ENCODE measurements at places on chromosomes 1 and 21. TPM values are rescaled to one million over a fixed set of nuclear protein-coding genes. Genes with fewer than 3 reads are reported as not detected.
A peak's percentile ranks its signal among the peaks of the same experiment; 100 is the strongest.

TMEM200B gene
- not detected for total RNA-seq

MNDA gene
- 0.20 TPM for total RNA-seq

DNA sequence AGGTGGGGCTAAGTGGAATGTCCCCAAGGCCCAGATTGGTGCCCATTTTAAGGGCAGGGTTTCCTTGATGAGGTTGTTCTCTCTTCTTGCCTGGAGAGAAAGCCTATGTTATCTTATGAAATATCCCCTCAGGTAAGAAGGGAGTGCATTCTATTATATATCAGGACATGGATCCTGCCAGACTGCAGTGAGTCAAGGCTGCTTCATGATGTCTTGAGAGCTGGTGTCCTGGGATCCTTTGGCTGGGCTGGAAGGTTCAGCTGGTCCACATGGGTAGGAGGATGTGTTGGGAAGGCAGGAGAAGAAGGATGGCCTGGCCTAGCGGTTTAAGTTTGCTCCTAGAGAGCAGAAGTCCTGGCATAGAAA, 207.6 kb downstream of the ROR1 start:
- DNase-seq: no peak
- H3K27ac ChIP-seq: no peak overlapping the region
- H3K36me3 ChIP-seq: no peaks in the 10 kb centered on the region
- no peaks in the 10 kb centered on the region for H3K4me1 ChIP-seq
- no peak overlapping the region for H3K4me3 ChIP-seq

DNA sequence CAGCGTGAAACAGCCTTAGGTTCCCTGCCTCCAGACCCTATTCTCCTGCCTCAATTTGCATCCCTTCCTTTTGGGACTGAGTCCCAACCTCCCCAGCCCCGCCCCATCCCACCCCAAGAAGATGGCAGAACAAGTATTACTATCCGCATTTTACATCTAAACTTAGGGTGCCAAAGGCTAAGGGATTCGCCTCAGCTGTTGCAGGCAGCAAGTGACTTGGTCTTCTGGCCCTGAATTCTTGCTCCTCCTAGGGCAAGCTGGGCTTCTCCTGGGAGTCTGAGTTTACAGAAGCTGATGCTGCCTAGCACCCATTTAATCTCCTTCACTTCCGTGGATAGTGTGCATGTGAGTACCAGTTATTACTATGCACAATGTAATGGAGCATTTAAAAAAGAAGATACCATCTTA, 161.3 kb upstream of the NR5A2 start:
- DNase-seq: no peak
- H3K27me3 ChIP-seq: no peaks in the 10 kb centered on the region
- no peak overlapping the region for H3K4me3 ChIP-seq
- no peak overlapping the region for H3K27ac ChIP-seq

GRCh38 chr1:166470014-166470413, 303.2 kb upstream of the FAM78B start:
- H3K4me1 ChIP-seq: no peaks in the 10 kb centered on the region
- H3K27ac ChIP-seq: no peak overlapping the region
- no peak overlapping the region for H3K4me3 ChIP-seq
- no peaks in the 10 kb centered on the region for H3K27me3 ChIP-seq

- no peak overlapping the region for H3K27ac ChIP-seq
- DNase-seq: no peak
- H3K36me3 ChIP-seq: no peaks in the 10 kb centered on the region
- H3K4me1 ChIP-seq: peaks cover 2% of the 10 kb centered on the region
- H3K4me3 ChIP-seq: peak overlapping the region; percentile 64
These were observed 918 bp upstream of the RASAL2 start for GRCh38 chr1:178092878-178093493.

DNA sequence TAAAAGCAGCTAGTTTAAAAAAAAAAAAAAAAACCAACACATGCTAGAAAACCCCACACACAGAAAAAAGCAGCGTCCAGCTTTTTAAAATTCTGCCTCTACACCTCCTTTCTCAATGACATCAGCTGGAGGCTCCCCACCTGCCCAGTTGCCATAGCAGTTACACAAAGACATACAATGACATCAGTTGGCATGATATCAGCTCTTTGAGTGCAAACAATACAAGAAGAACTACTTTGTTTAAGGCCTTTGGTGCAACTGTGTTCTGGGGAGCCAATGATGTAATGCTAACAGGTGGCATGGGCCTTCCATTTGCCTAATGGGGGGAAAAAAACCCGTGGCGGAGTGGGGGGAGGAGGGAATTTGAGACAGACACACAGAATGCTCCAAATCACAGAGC, 32.9 kb downstream of the DUSP10 start:
- peaks cover 17% of the 10 kb centered on the region for H3K36me3 ChIP-seq
- peak overlapping the region; percentile 77 for H3K27ac ChIP-seq
- H3K4me1 ChIP-seq: peaks cover 30% of the 10 kb centered on the region
- no peak overlapping the region for H3K4me3 ChIP-seq

DNA sequence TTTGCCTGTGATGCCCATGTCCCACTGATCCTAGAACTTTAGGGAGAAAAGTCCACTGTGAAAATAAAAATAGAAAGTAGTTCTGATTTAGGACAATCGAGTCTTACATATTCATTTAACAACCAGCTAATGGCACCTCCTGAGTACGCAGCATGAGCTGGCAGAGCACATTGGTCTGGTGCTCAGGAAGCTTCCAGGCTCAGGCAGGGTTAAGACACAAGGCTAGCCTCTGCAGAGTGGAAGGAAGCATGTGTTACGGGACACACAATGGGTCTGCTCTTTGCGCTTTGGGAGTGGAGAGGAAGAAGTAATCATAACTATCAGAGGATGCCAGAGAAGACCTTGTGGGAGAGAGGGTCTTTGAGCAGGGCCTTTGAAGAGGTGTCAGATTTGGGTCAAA, 4.2 kb upstream of the KLHDC8A start:
- peaks cover 23% of the 10 kb centered on the region for H3K27me3 ChIP-seq
- no peak overlapping the region for H3K4me3 ChIP-seq
- no peak for DNase-seq
- no peaks in the 10 kb centered on the region for H3K36me3 ChIP-seq
- no peaks in the 10 kb centered on the region for H3K4me1 ChIP-seq

DNA sequence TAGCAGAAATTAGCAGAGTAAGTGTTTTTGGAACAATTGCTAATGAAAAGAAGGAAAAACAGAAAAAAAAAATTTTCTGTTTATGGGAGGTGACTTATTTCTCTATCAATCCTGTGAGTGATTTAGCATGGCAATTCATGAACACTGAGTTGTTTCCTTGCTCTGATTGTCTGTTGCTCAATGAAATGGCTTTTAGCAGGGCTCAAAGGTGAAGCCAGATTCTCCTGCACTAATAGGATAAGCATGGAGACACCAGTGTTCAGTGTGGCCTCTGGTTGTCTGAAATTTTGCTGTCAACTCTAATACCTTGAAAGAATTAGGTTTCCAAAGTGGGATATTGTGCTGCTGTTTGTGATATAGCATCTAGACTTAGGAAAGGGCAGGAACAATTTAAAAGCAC, 15.8 kb downstream of the TRIM45 start:
- no peak overlapping the region for H3K27ac ChIP-seq
- H3K36me3 ChIP-seq: no peaks in the 10 kb centered on the region
- no peak overlapping the region for H3K4me3 ChIP-seq
- no peak for DNase-seq
- H3K27me3 ChIP-seq: no peaks in the 10 kb centered on the region
- H3K4me1 ChIP-seq: no peaks in the 10 kb centered on the region

GRCh38 chr1:3029481-3029961, 8.3 kb downstream of the ACTRT2 start:
- H3K27me3 ChIP-seq: peaks cover 52% of the 10 kb centered on the region
- H3K27ac ChIP-seq: no peak overlapping the region
- peak; percentile 3 for DNase-seq
- H3K4me3 ChIP-seq: no peak overlapping the region
- H3K4me1 ChIP-seq: peaks cover 16% of the 10 kb centered on the region
- no peaks in the 10 kb centered on the region for H3K36me3 ChIP-seq

DNA sequence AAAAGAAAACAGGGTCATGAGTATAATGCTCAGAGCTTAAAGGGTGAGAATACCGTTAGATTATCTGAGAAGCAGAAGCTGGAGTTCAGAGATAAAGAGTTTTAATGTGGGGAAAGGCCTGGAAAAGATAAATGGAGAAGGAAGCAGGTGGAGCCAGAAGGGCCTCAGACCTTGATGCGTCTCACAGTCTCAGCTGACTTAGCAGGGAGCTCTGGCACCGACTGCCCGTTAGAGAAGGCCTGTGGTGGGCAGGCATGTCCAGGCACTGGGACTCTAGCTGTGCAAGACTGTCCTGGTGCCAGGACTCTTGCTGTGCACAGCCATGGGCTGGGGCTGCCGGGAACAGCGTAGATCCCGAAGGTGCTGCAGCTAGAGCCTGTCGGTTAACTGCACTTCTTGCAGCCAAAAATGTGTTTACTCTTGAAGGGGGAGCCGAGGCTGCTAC, 3.8 kb upstream of the SLAMF9 start:
- H3K27ac ChIP-seq: no peak overlapping the region
- H3K4me3 ChIP-seq: no peak overlapping the region
- H3K4me1 ChIP-seq: no peaks in the 10 kb centered on the region
- no peaks in the 10 kb centered on the region for H3K27me3 ChIP-seq
- no peaks in the 10 kb centered on the region for H3K36me3 ChIP-seq

DNA sequence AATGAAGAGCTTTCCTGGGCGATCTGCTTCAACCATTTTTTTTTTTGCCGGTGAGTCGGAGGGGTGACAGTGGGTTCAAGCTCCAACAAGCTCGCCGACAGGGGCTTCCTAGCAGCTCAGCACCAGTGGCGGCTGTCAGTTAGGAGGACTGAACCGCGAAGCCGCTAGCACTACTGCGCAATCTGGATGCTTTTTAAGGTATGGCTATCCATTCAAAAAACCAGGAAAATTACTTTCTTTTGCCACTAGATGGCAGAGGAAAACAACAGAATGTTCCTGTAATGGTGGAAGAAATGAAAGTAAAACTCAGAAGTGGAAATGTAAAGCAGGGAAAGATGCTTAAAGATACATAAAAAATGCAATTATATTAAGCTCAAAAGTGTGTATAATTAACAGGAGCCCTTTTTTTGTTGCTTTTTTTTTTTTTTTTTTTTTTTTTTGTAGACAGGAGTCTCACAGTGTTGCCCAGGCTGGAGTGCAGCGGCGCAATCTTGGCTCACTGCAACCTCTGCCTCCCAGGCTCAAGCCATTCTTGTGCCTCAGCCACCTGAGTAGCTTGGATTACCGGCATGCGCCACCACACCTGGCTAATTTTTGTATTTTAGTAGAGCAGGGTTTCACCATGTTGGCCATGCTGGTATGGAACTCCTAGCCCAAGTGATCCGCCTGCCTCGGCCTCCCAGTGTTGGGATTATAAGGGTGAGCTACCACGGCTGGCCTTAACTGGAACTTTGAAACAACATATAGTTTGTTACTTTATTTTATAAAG, 8.5 kb downstream of the KYAT3 start:
- DNase-seq: peak; percentile 35
- H3K4me3 ChIP-seq: peak overlapping the region; percentile 2
- H3K27ac ChIP-seq: peak overlapping the region; percentile 49
- H3K27me3 ChIP-seq: no peaks in the 10 kb centered on the region

DNA sequence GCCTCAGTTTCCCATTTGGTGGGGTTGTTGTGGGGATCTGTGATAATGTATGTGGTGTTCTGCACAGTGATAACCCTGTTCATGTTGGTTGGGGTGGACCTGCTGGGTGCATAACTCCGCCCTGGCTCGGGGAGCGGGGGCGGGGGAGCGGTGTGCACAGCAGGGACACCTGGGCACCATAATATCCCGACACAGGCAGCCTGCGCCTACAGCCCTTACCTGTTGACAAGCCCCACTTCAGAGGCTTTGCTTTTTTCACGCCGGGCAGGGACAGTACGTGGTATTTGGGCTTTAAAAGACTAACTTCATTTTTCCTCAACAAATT, 48.0 kb upstream of the ACOT11 start:
- no peaks in the 10 kb centered on the region for H3K4me1 ChIP-seq
- peaks cover 56% of the 10 kb centered on the region for H3K27me3 ChIP-seq
- H3K27ac ChIP-seq: no peak overlapping the region
- H3K36me3 ChIP-seq: no peaks in the 10 kb centered on the region
- no peak for DNase-seq
- H3K4me3 ChIP-seq: no peak overlapping the region

- H3K36me3 ChIP-seq: no peaks in the 10 kb centered on the region
- H3K4me3 ChIP-seq: peak overlapping the region; percentile 5
- no peak for DNase-seq
- H3K27ac ChIP-seq: no peak overlapping the region
- H3K4me1 ChIP-seq: no peaks in the 10 kb centered on the region
These were observed 19.9 kb upstream of the SAMD11 start for GRCh38 chr1:903721-904271.

- no peak overlapping the region for H3K4me3 ChIP-seq
- peaks cover 1% of the 10 kb centered on the region for H3K4me1 ChIP-seq
- H3K27me3 ChIP-seq: no peaks in the 10 kb centered on the region
- no peaks in the 10 kb centered on the region for H3K36me3 ChIP-seq
These were observed 227.2 kb downstream of the SLC45A1 start for GRCh38 chr1:8545078-8545477.

DNA sequence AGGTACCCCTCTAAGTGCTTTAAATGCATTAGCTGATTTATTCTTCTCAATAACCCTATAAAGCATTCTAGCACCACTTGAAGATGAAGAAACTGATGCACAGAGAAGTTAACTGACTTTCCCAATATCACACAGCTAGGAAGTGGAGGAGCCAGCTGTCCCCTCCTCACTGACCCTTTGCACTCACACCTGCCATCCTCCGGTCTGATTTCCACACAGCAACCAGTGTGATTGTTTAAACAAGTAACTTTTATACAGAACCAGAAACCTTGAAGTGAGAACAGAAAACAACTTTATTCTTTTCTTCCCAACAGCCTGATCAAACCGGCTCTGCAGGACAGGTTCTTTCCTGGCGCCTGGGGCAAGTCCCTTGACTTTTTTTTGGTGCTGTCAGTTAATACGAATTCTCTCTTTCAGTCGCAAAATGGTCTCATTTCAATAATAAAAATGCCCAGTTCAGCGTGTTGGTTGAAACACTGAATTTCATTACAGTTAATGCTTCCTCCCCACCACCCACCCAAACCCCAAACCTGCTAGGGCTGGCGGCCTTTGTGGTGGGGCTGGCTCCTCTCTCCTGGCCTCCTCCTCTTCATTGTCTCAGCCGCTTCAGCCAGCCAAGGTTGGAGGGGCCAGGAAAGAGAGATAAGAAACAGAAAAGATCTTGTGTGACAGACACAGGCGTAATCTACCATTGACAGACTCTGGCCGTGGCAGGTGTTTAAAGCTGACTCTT, 26.4 kb upstream of the EEIG2 start:
- H3K4me3 ChIP-seq: no peak overlapping the region
- H3K36me3 ChIP-seq: no peaks in the 10 kb centered on the region
- H3K27me3 ChIP-seq: no peaks in the 10 kb centered on the region

DNA sequence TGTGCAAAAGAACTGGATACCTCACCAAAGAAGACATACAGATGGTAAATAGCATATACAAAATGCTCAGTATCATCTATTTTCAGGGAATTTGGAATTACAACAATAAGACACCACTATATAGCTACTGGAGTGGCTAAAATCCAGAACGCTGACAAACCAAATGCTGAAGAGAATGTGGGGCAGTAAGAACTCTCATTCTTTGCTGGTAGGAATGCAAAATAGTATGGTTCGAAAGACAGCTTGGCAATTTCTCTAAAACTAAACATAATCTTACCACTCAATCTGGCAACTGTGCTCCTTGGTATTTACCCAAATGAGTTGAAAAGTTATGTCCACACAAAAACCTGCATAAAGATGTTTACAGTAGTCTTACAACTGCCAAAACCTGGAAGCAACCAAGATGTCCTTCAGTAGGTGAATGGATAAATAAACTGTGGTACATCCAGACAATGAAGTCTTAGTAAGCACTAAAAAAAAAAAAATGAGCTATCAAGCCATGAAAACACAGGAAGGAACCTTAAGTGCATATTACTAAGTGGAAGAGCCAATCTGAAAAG, 26.5 kb downstream of the TARBP1 start:
- H3K27me3 ChIP-seq: no peaks in the 10 kb centered on the region
- H3K36me3 ChIP-seq: no peaks in the 10 kb centered on the region
- DNase-seq: no peak
- H3K27ac ChIP-seq: no peak overlapping the region
- no peaks in the 10 kb centered on the region for H3K4me1 ChIP-seq
